ENCODE measurements at places on chromosomes 5 and 9.

GRCh38 chr5:77491783-77492652 lies at the start of gene WDR41:
TSS of gene WDR41 (minus strand) at chr5:77492316. CDS start at chr5:77492220, 96 bp downstream.
- peak; percentile 79 for DNase-seq

DNA sequence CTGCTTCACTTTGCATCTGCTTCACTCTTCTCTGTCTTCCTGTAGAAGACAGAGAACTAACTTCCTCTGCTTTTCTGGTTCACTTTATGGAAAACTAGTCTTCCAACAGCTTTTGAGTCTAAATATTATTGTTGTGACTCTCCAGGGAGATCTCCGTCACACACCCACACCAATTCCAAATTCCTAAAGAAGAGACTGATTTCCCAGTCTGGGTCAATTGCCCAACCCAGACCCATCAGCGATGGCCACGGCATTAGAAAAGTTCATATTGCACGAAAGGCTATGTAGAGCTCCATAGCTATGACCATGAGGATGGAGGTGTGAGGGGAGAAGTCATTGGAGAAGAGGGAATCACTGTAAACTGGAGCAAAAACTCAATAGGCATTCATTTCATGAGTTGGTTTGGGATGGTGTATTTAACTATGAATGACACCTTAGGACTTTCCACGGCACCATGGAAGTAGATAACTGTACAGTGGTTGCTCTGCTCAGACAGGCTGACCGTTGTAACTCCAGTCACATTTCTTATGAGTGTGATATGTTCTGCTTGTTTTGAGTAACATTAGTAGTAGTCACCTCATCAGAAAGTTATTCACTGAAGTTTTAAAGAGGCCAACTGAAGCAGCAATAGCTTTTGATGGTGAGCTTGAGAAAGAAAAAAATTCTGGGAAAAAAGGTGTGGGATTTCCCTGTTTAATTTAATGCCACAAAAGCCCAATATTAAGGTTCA lies 78.1 kb upstream of the MAMDC2 start:
- DNase-seq = no peak

DNA sequence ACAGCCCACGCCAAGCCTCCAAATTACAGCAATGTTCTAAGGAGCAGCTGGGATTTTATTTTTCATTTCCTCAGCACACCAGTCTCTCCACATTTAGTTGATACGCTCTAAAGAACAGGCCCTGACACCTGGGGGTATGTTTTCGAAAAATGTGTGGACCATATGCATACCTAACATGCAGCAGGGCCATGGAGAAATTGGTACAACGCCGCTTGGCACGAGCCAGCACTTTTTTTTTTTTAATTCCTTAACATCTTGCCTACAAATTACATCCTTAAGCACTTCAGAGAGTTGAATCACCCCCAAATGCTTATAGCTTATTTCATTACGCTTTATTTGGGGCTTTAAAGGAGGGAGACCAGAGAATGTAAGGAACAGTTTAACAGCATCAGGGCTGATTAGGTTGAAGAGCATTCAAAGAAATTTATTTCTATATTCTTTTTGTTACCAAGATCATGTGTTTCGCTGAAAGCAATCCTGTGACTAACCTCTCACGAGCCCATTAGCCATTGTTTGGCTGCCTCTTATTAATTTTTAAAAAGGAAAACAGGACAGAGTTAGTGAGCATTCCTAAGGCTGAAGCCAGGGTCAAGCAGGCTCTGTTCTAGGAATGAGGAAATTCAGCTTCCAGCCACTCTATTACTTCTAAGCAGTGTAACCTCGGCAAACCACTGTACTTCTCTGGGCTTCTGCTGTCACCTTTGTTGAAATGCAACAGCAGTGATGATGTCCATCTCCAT lies 173.8 kb downstream of the ACTL7B start:
- no peak for DNase-seq

GRCh38 chr9:131734165-131734610 lies 5.7 kb downstream of the RAPGEF1 start:
- peak; percentile 83 for DNase-seq

DNA sequence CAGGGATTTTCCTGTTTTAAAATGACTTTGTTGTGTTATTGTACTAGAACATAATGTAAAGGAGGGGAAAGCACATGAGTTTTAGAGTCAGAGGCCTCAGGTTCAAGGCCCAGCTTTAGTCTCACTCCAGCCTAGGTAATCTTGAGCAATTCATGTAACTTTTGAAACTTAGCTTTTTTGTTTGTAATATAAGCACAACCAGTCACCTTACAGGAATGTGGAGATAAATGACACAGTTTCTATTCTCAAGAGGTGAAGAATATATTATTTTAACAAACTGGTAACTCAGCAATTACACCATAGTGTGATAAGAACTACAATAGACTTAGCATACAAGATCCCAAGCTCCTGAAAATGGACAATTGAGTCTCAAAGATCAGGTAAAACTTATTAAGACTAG lies 51.2 kb downstream of the ADAMTS19 start:
- DNase-seq = no peak

DNA sequence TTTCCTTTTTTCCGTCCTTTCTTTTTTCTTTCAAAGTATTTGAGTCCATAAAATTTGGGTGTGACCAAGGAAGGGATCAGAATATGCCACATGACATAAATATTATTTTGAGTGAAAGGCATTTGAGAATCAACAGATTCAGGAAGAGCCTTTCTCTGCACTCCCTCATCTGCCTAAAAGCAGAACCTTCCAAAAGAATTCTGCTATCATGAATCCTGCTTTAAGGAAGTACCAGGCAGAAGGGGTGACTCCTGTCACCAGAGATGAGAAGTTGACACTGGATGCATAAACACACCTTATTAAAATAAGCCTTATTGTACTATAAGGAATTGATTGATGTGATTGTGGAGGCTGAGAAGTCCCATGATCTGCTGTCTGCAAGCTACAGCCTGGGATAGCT lies 196.7 kb downstream of the SREK1 start:
- DNase-seq = no peak

DNA sequence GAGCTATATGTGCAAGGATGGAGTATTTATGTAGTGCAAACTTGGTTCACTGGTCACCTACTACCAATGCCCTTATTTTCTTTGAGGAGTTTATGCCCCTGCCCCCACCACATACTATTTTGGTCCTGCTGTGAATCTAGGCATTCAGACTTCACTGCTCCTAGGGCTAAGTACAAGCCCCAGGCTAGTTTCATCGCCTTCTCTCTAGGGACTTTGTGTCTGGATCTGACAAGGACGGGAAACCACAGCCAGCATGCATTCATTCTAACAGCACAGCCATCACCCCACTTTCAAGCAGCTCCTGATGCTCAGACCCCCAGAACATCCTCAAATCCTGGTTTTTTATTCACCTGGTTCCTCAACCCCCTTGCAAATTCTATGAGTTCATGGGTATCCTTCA lies 56.8 kb downstream of the DRD1 start:
- no peak for DNase-seq

GRCh38 chr5:178625679-178626483 lies 969 bp downstream of the CLK4 start:
- peak; percentile 10 for DNase-seq

GRCh38 chr5:68710514-68710913 lies 383.3 kb upstream of the SLC30A5 start:
- DNase-seq = no peak

All from Jurkat, Clone E6-1 (cell line).